ENCODE measurements at places on chromosomes 1 and 21.

- no peak for DNase-seq
Measured at GRCh38 chr1:207866471-207867135, 44.3 kb downstream of the CD34 start.

GRCh38 chr1:36099681-36100341 is 11.1 kb downstream of the ADPRS start:
- no peak for DNase-seq

- DNase-seq, result no peak
Measured at GRCh38 chr1:173438675-173439074, 38.5 kb upstream of the PRDX6 start.

- no peak for DNase-seq
Measured at GRCh38 chr1:119981986-119982815, 85.9 kb upstream of the ADAM30 start.

GRCh38 chr1:96674915-96675314 is 46.7 kb upstream of the PTBP2 start:
- DNase-seq, result no peak

DNA sequence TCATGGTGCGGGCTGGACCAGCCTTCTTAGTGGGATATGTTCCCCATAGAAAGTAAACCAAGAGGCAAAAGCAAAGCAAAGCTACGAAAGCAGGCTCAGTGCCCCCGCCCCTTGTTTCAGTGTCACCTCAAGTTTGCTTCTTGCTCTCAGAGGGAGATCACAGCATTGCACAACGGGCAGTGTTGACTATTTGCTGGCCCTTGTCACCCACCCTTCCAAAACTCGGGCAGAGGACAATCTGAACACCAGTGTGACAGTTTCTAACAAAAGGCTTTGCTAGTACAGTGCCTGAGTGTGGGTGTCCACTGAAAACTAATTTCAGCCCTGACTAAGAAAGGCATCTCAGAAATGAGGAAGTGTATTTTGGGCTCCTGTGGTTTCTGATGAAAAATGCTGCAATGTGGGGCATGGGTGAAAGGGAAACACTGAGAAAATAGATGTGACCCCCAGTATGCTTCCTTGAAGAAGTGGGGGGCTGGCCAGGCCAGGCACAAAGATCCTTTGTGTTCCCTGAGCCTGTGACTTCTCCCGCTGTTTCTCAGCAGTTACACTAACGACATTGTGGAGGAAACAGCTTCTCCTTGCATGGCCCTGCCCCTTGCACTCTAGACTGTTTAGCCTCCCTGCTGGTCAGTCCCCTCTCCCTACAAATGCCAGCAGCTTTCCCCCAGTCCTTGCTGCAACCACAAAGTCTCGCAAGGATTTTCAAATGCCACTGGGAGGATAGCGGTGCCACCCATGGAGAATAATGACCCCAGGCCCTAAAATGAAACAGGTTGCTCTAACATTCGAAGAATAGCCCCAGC is 33.3 kb upstream of the KCNE1 start:
- DNase-seq, result peak; percentile 56

- peak; percentile 65 for DNase-seq
Measured at GRCh38 chr1:110123224-110123623, 11.0 kb downstream of the UBL4B start.

DNA sequence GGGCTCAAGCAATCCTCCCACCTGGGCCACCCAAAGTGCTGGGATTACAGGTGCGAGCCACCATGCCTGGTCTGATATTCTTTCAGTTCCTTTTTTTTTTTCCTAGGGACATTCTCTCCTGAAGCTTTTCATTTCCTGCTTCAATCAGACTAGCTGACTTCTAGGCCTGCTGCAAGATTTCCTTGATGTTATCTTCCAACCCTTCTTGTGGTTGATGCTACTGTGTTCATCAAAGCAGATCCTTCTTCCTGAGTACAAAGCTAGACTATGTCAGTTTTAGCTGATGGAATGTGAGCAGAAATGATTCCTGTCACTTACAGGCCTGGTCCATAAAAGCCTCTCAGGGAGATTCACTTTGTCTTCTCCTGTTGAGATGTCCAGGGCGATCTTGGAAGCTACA is 146.4 kb downstream of the CDC7 start:
- no peak for DNase-seq

DNA sequence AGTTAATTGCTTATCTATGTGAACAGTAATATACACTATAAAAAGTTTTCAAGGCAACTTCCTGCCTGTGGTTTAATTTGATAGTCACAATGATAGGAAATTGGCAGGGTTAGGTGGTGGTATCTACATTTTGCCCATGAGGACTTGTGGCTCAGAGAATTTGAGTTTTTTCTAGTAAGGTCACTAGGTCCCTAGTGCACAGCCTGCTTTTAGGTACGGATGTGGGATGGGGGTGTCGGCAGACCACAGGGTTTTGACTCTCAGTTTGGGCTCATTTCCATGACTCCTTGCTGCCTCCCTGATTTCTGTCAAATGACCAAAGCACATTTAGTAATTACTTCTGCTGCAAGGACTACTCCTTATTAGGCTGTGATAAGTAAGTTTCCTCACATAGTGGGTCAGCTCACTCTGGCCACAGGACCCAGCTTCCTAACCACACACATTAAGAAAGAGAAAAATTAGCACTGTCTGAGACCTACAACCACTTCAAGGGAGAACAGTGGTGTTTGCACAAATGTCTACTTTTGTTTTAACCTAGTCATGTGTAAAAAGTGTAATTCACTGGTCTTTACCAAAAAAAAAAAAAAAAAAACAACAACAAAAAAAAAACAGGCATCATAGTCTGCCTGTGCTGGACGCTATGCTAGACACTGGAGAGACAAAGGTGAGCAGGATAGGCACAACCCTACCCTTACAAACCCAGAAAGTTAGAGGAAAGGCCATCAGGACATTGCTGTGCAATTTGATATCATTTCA is 43.7 kb downstream of the MRPL39 start:
- no peak for DNase-seq

GRCh38 chr21:34116569-34116968 is 43.2 kb downstream of the MRPS6 start:
- DNase-seq, result no peak

DNA sequence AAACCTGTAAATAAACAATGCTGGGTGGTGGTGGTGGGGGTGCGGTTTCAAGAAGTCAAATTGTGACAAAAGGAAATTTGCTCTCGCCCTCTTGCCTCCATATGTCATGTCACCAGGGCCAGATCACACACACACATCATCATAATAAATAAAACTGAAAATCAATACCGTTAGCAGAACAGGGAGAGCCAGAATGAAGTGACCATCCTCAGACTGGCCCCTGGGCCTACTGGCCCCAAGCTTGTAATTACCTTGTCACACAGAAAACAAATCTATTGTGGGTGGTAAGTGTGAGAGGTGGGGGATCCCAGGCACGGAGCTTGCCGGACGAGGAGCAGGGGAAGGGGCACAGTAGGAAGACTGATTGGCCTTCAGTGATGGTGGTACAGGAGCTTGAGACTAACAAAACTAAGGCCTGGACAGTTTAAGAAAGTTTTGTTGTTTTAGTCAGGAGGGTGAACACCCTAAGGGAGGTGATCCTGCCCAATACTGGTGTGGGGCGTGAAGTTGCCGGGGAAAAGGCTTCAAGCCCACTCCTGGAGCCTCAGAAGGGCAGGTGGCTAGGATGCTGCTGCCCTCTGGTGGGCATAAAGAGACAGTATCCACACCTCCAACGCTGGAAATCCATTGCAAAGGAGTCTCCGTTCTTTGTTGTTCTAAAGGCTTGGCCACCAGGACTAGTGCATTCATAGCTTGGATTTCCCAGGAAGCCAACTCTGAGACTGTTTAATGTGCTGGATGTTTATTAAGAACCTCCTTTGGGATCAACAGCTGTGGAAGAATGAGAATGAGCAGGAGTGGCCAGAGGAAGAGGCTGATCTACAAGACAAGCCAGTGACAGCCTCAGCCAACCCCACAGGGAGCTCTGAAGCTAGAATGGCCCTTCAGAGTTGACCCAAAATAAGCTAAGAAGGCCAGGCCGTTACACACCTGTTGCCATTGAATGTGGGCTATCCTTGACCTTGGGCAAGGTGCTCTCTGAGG is 8.1 kb upstream of the C1orf216 start:
- DNase-seq, result no peak

DNA sequence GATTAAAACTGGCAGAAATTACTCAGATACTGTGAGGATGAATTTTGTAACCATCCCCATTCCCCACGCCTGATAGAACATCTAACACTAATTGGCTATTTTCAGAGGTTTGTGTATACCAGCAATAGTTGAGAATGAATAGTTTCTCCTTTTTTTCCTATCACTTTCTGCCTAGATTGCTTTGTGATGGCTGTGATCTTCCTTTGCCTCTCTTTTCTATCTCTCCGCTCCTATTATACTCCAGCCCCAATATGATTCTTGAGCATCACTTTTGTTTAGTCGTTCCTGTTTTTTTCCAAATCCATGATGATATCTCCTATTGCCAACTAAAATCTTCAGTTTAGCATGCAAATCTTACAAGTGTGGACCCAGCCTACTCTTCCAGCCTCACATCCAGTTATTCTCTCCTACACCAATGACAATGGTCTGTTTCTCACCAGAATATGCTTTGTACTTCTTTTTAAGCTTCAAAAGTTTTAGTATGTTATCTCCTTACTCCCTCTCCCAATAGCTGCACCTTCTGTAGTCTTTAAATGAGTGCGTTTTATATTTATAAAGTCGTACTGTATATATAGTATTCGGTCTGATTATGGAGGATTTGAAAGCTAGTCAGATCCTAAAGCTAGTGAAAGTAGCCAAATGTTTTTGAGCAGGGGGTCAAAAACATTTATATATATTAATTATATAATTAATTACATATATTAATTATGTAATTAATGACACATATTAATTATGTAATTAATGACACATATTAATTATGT is 25.2 kb downstream of the MAGI3 start:
- DNase-seq, result no peak

- DNase-seq, result no peak
Measured at GRCh38 chr1:31657972-31658510, 13.4 kb upstream of the PEF1 start.

GRCh38 chr1:183734543-183735036 is 70.3 kb upstream of the RGL1 start:
- peak; percentile 44 for DNase-seq

DNA sequence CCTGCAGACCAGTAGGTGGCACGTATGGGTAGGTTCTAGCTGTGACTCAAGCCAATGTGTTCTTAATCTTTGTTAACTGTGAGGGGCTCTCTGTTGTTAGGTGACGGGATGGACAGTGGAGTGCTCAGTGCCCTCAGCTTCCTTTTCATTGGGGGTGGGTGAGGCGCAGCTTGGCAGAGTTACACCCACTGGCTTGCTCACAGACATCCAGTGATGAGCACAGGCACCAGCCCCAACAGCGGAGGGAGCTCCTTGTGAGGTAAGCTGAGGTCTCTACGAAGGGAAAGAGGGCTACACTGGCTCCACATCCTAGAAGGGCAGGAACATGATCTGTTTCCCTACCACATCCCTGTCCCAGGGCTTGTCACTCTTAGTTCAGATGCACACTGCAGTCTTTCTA is 871.3 kb downstream of the LRRIQ3 start:
- no peak for DNase-seq

GRCh38 chr1:167460836-167461235 is 57.5 kb downstream of the CD247 start:
- no peak for DNase-seq

DNA sequence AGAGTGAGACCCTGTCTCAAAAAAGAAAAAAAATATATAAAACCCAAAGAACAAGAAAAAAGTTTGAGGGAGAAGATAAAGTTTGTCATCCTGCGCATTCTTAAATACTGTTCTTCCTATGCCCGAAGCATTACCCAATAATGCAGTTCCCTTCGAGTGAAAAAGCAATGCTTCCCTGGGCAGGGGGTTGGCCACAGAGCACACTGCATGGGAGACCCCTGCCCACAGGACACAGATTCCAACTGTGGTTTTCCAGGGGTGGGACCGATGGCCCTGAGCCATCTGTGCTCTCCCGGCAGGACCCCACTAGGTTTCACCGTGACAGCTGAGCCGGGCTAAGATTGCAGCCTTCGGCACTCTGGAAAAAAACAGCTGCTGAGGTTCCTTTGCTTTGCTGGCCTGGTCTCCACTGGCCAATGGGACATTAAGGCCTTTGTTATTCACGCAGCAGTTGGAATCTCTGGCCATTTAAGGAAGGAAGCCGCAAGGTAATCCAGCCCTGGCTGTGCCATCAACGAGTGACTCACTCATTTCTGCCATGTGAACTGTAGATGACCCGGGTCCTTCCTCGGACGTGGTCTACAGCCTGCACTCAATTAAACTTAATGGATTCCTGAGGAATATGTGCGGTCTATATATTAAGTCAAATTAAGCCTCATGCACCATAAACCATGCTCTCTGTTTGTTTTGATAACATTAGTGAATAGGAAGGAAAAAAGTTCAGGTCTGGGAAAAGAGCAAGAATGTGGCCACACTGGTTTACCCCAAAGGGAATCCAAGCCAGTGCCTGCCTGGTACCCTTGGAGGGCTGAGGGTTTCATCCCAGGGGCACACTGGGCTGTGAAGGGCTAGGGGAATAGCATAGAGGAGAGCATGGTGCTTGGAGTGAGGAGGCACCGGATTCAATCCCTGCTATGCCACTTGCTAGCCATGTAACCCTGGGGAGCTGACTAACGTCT is 163.2 kb downstream of the ZBTB18 start:
- DNase-seq, result peak; percentile 99

DNA sequence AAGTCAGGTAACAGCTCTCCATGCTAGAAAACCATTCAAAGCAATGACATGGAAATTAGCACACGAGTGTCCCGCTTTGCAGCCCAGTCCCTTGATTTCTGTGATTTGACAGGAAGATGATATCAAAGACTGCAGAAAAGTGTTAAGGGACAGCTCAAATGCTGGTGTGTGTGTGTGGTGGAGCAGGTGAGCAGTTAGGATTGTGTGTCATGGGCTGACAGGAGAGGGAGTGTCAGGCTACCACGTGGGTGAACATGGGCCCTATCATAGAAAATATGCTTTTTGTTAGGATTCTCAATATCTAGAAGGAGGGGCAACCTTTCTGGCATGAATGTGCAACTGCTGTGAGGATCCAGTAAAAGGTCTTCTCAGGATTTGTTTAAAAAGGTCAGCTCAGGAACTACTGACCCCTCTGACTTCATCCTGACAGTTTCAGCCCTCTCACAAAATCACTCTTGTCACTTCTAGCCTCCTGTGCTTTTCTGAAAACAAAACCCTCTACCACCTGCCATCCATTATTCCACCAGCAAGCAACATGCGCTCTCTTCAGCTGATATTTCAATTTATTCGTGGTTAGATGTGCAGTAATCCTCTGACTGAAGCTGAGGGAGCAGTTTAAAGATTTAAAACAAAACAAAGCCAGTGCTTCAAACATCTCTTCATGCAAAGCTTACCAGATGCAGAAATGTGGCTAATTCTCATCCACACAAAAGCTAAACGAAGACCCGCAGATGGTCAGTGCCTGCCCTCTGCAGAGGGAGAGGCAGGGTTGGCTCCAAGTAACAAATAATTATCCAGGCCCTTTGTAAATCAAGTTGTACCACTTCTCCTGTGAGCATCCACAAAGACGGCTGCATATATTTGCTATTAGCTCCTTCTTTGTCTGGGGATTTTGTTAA is 397.9 kb downstream of the PTBP2 start:
- no peak for DNase-seq

- DNase-seq, result no peak
Measured at GRCh38 chr1:3539707-3540425, 71.4 kb downstream of the MEGF6 start.

Data from BJ (cell line).